ENCODE measurements at places on chromosomes 12 and 14.

- peak; percentile 88 for DNase-seq
These were observed 823 bp upstream of the SMARCC2 start for GRCh38 chr12:56189918-56190694.

DNA sequence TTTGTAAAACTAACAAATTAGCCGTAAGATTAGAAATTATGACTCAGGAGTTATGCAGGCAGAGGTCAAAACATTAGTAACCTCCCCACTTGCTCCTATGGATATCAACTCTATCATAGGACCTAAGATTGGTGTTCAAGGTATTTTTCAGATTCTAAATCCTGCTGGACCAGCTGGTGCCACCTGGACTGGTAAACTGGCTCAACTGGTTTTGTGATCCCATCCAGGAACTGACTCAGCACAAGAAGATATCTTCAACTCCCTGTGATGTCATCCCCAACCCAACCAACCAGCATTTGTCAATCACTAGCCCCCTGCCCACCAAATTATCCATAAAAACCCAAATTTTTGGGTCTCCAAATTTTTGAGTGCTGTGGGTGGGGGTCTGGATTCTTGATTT lies 98.1 kb upstream of the OR4E1 start:
- DNase-seq: no peak

GRCh38 chr12:31482816-31483215 lies 108.1 kb downstream of the DENND5B start:
- no peak for DNase-seq

- DNase-seq: no peak
These were observed 1.6 kb upstream of the UNC119B start for GRCh38 chr12:120708651-120709050.

GRCh38 chr14:51533160-51533559 lies 118.5 kb upstream of the FRMD6 start:
- DNase-seq: no peak

- no peak for DNase-seq
These were observed 7.5 kb downstream of the PTPN6 start for GRCh38 chr12:6958609-6959057.

Data from neural progenitor cell (in vitro differentiated cells).